T-helper 1 cell treated with Interleukin-12 subunit alpha and Interleukin-12 subunit beta and Interleukin-4 antibody, amounts not matched to agents 30 ng/mL and 1 ng/mL, for 36 hours (primary cell): ENCODE measurements at places on chromosomes 5 and 9. TPM values are rescaled to one million over a fixed set of nuclear protein-coding genes. Genes with fewer than 3 reads are reported as not detected.

Gene SLC25A46
- total RNA-seq, result 52.7 and 55.8 TPM in 2 replicates

Gene PCDHB14
- total RNA-seq, result not detected in 2 replicates

Gene HTR4
- not detected in 2 replicates for total RNA-seq

Gene AQP3
- 163 and 165 TPM in 2 replicates for total RNA-seq

Gene PDE6A
- total RNA-seq, result not detected in 2 replicates

Gene TNFSF15
- total RNA-seq, result 3.8 and 3.9 TPM in 2 replicates

Gene PTGER4
- total RNA-seq, result 85.1 and 85.7 TPM in 2 replicates

Gene NRG2
- total RNA-seq, result 0.27 TPM in 1 of 2 replicates, not detected in the other

Gene FGF18
- total RNA-seq, result 0.12 TPM in 1 of 2 replicates, not detected in the other
